Transverse colon (tissue), 4 donors: ENCODE measurements at places on chromosomes 12 and 14. TPM values are rescaled to one million over a fixed set of nuclear protein-coding genes. Genes with fewer than 3 reads are reported as not detected.

CBX5 gene
- total RNA-seq, result 18.9 TPM

PTHLH gene
- total RNA-seq, result not detected

GRCh38 chr14:99118046-99118721, 153.8 kb downstream of the BCL11B start:
- H3K27ac ChIP-seq, result no peak overlapping the region
- DNase-seq, result no peak
- H3K4me3 ChIP-seq, result no peak overlapping the region
- no peaks in the 10 kb centered on the region for H3K36me3 ChIP-seq
- no peaks in the 10 kb centered on the region for H3K4me1 ChIP-seq

GRCh38 chr14:91858536-91859275, 8.6 kb downstream of the TC2N start:
- no peaks in the 10 kb centered on the region for H3K27me3 ChIP-seq
- H3K4me3 ChIP-seq, result no peak overlapping the region
- H3K27ac ChIP-seq, result no peak overlapping the region
- no peaks in the 10 kb centered on the region for H3K36me3 ChIP-seq
